Omental fat pad (tissue), 4 donors: ENCODE measurements at places on chromosomes 12 and 14.

GRCh38 chr12:96141216-96141912, 52.8 kb upstream of the ELK3 start:
- no peak for DNase-seq

DNA sequence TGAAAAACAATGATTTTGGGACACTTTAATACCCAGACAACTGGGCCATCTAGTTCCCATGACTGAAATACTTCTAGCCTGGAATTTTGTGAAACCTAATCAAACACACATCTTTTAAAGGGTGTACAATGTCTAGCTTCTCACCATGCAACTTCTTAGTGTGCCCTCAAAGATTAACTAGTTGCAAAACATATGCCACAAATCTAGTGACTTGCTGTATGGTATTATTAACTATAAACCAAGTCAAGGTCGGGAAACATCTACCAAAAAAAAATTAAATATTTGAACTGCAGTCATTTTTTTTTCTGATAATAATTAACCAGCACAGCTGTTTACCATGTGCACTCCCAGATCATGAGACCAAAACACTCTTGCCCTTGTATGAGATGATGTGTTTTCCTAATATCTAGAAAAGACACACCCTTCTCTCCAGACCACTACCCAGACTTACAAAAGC, 171.8 kb upstream of the FOXN3 start:
- no peak for DNase-seq

GRCh38 chr14:96660123-96660522, 137.1 kb upstream of the VRK1 start:
- DNase-seq, result no peak

GRCh38 chr12:126895951-126896913, 1370.7 kb upstream of the TMEM132C start:
- no peak for DNase-seq

DNA sequence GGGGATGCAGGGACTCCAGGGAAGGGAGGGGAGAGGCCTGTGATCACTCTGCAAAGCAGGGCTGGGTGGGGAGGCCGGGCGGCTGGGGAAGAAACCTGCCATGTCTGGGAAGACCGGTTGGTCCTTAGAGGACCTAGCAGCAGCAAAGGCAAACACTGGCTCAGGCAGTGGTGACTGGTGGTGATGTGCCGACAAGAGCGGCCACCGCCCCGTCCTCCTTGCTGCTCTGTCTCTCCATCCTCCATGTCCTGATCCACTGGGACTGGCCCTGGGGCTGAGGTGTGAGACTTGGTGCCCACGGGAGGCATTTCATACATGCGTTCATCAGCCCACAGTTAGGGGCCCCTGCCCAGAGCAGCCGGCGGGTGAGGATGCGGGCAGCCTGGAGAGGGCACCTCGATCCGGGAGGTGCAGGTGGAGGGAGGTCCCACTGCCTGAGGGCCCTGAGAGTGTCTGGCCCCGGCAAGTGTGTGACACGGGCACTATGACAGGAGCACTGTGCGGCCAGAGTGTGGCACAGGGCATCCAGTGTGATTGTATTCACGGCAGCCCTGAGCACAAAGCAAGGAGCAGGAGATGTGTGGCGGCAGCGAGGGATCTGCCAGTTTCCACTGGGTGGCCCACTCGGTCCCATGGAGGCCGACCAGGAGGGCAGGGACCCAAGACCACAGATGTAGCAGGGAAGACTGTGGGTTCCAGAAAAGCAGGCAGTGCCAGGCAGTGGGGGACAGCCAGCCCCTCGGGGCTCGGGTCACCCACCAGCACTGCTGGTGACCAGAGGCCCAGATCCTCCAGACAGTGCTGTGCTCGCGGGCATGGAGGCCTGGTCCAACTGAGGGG, 13.9 kb downstream of the ANKRD9 start:
- DNase-seq, result no peak

- DNase-seq, result no peak
These were observed 425.2 kb downstream of the GALC start for GRCh38 chr14:87567618-87568295.

- DNase-seq, result no peak
These were observed 921.8 kb downstream of the BCL11B start for GRCh38 chr14:98350213-98350612.

DNA sequence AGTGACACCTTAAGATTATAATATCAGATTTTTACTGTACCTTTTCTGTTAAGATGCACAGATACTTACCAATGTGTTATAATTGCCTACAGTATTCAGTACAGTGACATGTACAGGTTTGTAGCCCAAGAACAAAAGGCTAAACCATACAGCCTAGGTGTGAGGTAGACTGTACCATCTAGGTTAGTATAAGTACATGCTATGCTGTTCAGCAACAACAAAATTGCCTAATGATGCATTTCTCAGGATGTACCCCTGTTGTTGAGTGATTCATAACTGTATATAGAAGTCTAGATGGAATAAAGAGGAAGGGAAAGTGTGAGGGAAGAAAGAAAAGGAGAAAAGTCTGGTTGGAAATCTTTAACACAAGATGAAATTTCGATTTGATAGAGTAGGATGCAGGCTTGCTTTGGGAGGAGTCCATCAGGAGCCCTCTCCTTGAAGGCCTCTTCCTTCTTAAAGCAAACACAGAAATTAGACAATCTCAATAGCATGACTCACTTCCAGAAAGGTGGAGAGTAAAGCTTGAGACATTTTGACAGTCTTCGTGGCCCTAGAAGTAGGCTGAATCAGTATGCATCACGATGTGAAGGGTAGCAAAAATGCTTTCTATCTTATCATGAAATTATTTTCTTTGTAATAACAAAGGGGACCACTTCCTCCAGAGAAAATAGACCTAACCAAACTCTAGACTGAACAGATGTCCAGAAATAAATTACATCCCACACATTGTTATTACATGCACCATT, 191.5 kb downstream of the SYT1 start:
- DNase-seq, result no peak

DNA sequence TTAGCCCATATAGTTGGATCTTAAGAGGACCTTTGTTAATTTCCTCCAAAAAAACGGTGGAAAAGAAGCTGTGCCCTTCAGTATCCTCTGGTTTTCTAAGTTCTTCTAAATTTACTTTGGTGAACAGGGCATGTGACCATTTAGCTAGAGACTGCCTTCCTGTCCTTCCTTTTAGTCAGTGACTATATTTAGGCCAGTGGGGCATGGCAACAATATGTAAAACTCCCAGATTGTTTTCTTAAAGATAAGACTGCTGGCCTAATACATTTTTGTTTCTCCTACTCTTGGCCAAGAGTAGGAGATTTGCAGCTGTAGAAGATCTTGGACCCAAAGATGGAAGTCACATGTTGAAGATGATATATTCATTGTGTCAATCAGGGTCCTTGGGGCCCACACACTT, 325.1 kb upstream of the DCN start:
- DNase-seq, result no peak
